ENCODE measurements at places on chromosomes 4 and X.
A peak's percentile ranks its signal among the peaks of the same experiment; 100 is the strongest.

- DNase-seq = peak; percentile 65
These were observed 167.3 kb downstream of the SLIT2 start for GRCh38 chr4:20418861-20419451.

- DNase-seq = peak; percentile 4
These were observed 33.6 kb upstream of the ARX start for GRCh38 chrX:25049357-25049756.

GRCh38 chr4:67615119-67615518, 56.6 kb downstream of the STAP1 start:
- DNase-seq = no peak

DNA sequence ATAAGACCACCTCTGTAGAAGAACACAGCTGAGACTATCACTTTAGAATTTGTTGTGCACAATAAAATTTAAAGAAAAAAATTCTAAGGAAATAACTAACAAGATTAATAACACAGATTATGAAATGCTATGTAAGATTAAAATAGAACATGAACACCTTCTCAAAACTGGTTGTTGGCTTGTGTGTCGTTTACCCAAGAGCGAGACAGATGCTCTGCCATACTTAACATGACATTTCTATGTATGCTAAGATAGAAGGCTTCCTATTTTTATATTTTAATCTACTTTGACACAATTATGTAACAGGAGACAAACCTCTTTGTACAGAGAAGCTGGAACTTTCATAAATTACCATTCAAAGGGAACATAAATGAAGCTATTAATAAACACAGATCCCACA, 30.1 kb downstream of the USP46 start:
- DNase-seq = no peak

- peak; percentile 41 for DNase-seq
These were observed 257.7 kb downstream of the RAPGEF2 start for GRCh38 chr4:159360549-159360948.

- no peak for DNase-seq
These were observed 20.4 kb upstream of the CYP4V2 start for GRCh38 chr4:186170966-186171365.

DNA sequence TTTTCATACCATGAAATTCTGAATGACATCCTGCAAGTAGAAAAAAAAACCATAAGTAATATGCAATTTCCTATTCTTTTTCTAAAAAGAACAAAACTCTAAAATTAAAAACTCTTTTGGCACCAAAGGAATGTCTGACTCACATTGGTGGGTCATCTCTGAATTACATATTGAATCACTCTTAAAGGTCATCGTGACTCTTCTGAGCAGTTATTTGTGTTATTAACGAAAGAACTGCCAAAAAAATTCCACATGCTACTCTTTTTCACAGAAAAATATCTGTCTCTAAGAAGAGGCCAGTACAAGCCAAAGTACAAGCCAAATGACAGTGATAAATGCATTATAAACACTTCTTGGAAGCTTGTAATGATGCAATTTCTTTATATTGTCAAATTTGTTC, 282.2 kb downstream of the GUCY2F start:
- no peak for DNase-seq

DNA sequence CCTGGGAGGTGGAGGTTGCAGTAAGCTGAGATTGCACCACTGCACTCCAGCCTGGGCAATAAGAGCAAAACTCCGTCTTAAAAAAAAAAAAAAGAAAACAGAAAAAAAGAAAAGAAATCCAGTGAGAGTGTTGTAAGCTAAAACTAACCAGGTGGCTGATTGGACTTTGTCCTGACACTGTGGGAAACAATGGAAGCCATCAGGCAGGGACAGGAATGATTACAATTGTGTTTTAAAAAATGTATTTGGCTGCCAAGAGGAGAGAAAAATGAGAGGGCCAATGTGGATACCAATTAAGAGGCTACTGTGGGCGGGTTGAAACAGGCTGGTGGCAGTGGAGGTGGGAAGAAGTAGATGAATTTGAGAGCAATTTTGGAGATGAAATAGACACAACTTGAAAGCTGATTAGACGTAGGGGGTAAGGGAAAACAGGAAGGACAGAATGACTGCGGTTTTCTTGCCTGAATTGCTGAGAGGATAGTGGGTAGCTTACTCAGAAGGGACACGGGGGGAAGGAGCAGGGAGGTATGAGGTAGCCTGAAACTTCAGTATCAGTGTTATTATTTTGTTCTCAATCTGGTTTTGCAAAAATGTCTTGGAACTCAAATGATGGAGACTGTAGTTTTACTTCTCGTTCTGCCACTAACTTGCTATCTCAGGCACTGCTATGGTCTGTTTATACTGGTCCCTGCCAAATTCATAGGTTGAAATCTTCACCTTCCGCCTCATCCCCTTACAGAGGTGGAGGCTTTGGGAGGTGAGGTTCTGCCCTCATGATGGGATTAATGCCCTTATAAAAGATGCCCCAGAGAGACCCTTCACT, 45.6 kb upstream of the CHRNA9 start:
- peak; percentile 34 for DNase-seq

GRCh38 chrX:112668476-112669409, 11.0 kb downstream of the LHFPL1 start:
- DNase-seq = no peak

GRCh38 chr4:8285976-8286718, 16.6 kb downstream of the HTRA3 start:
- no peak for DNase-seq

DNA sequence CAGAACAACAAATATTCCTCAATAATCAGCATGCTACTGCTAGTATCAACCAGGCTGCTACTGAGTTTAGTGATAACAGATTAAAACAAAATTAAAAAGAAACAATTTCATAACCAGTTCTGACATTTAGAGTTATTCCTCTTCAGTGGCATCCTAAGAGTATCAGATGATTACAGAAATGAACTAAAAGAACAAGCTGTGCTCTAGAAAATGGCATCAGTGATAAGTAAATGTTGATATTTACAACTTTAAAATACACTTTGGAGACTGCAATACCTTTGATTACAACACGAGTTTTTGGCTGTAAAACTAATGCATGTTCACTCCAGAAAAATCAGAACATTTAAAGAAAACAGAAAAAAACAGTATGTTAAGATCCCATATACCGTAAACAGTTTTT, 72.9 kb downstream of the ADGRA3 start:
- no peak for DNase-seq

DNA sequence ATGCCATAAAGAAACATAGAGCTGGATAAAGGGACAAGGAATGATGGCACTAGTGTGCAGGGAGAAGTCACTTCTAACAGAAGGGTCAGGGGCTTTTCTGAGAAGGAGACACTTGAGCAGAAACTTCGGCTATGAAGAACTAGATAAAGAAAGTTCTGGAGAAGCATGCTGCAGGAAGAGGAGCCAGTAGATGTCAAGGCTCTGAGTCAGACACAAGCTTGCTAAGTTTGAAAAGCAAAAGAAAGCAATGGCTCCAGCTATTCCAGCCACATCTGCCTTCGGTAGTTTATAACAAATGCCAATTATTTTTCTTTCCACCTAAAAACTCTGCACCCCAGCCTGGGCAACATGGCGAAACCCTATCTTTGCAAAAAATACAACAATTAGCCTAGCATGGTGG, 7.5 kb downstream of the NUDT6 start:
- DNase-seq = no peak

Measured in RCC 7860 (cell line).